HCT116 (cell line): ENCODE measurements at places on chromosomes 5 and 9. TPM values are rescaled to one million over a fixed set of nuclear protein-coding genes. Genes with fewer than 3 reads are reported as not detected.

Gene PLGRKT
- 23.8 TPM for total RNA-seq

Gene CCNJL
- total RNA-seq, result 2.9 TPM

Gene AK1
- 61.1 TPM for total RNA-seq

Gene TCERG1
- total RNA-seq, result 83.5 TPM

Gene LHX3
- total RNA-seq, result not detected

Gene ARRDC3
- total RNA-seq, result 41.5 TPM

Gene RPP25L
- 51.1 TPM for total RNA-seq

Gene ZNF879
- not detected for total RNA-seq

Gene NEK6
- 40.8 TPM for total RNA-seq

Gene TAF1L
- total RNA-seq, result not detected

Gene CD74
- total RNA-seq, result 8.9 TPM

Gene MOCS2
- total RNA-seq, result 34.0 TPM

DNA sequence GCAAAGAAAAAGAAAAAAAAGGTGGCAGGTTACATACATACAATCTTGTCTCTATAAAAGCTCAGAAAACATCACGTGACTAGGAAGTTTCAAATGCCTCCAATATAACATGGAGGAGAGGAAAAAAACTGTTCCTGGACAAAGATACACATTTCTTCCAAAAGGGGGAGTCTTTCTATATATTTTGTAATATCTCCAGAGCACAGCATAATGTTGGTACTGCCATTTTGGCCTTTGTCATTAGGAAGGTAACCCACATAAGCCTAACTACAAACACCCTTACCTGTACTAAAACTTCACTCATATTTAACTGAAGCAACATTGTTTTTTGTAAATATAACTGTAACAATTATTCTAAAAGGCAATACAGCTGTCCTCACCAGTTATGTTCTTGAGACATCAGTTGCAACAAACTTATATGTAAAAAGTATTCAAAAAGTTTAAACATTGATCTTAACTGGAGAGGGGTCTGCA lies 1.2 kb upstream of the BTF3 start:
- H3K4me1 ChIP-seq, result peaks cover 10% of the 10 kb centered on the region
- DNase-seq, result peak; percentile 79
- H3K36me3 ChIP-seq, result peaks cover 10% of the 10 kb centered on the region; the same call in 1 of the 2 replicates
- H3K4me3 ChIP-seq, result peak overlapping the region; percentile 90

DNA sequence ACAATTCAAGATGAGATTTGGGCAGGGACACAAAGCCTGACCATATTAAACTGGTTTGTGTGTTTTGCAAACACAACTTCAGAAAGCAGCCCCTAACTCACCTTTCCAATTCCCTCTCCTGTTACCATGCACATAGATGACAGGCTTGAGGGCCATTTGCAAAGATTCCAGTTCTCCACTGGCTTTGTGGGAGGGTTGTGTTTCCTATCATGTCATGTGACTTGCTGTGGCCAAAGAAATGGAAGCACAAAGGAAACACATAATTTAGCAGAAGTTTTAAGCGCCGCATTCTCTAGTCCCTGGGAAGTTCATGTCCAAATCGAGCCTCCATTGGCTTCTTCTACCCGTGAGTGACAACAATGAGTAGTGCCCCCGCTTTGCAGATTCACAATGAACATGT lies 57.9 kb upstream of the CDH6 start:
- no peaks in the 10 kb centered on the region for H3K4me1 ChIP-seq
- H3K4me3 ChIP-seq, result no peak overlapping the region
- no peak overlapping the region for H3K27ac ChIP-seq
- DNase-seq, result no peak
- H3K27me3 ChIP-seq, result no peaks in the 10 kb centered on the region

GRCh38 chr5:82813861-82814260 lies 263.3 kb downstream of the TMEM167A start:
- H3K4me1 ChIP-seq, result no peaks in the 10 kb centered on the region; the same call in 1 of the 2 replicates
- H3K36me3 ChIP-seq, result no peaks in the 10 kb centered on the region
- no peak for DNase-seq

DNA sequence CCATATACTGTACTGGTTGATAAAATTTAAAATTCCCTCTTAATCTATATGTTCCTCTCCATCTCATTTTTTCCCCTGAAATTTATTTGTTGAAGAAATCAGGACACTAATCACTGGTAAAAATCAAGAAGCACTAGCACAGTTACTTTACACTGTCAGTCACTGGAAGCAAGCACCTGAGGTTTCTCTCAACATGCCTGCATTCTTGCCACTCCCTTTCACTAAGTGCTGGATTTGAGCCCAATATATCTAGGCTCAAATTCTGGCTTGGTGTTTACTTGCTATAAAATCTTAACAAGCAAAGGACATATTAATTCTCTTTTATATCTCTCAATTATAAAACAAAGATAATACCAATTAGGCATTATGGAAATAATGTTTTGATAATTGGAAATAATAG lies 58.6 kb downstream of the DIAPH1 start:
- H3K36me3 ChIP-seq, result peaks cover 7% of the 10 kb centered on the region
- no peak overlapping the region; the same call in 1 of the 2 replicates for H3K27ac ChIP-seq
- no peaks in the 10 kb centered on the region for H3K4me1 ChIP-seq

DNA sequence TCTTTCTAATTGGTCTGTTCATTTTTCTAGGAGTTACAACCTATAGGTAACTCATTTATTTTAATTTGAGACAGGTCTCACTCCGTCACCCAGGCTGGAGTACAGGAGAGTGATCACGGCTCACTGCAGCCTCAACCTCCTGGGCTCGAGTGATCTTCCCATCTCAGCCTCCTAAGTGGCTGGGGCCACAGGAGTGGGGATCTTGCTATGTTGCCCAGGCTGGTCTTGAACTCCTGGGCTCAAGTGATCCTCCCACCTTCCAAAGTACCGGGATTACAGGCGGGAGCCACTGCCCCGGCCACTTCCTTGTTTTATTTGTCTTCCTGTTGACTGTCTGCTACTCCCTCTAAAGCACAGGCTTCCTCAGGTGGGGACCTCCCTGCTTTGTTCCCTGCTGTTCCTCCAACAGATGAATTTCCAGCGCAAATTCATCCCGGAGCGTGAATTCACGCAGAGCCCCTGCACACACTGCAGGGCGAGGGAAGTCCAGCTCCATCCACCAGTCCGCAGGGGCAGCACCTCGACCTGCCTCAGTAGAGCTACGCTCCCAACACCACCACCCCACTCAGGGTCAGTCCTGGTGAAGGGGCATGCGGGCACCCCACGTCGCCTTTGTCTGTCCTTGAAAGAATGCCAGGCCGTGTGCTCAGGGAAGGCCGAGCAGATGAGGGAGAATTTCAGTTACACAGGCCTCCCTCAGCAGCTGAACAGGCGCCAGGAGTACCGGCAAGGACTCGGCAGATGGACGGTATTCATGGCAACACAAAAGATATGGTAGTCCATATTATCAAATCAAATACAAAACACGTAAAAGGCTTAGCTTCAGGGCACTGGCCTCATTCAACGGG lies 6.3 kb downstream of the QSOX2 start:
- H3K4me1 ChIP-seq, result peaks cover 7% of the 10 kb centered on the region
- DNase-seq, result no peak
- no peaks in the 10 kb centered on the region for H3K27me3 ChIP-seq
- H3K36me3 ChIP-seq, result 0 out of 2 replicates have a peak, but pooled peaks cover 2% of the 10 kb centered on the region
- H3K4me3 ChIP-seq, result no peak overlapping the region

GRCh38 chr5:425714-426113 lies 17.3 kb upstream of the EXOC3 start:
- no peaks in the 10 kb centered on the region; the same call in 1 of the 2 replicates for H3K4me1 ChIP-seq
- H3K27me3 ChIP-seq, result no peaks in the 10 kb centered on the region
- no peak for DNase-seq
- H3K27ac ChIP-seq, result no peak overlapping the region

DNA sequence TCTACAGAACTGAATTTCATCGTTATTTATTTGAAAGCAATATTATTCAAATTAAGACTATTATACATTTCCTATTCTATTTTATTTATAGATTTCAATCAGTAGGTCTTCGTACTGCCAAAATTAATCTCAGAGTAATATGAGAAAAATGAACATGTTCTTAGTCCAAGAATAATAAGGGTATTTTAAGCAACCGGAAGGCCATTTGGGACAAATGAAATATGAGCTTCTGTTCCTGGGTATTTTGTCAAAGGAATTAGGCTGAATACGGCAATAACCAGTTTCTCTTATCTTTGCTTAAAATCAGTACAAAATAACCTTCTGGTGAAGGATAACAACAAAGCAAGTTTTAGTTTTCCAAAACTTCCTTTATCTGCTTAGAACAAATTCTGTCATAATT lies 410.3 kb upstream of the PRR16 start:
- DNase-seq, result no peak
- no peak overlapping the region for H3K4me3 ChIP-seq
- no peaks in the 10 kb centered on the region for H3K27me3 ChIP-seq
- no peaks in the 10 kb centered on the region for H3K4me1 ChIP-seq

DNA sequence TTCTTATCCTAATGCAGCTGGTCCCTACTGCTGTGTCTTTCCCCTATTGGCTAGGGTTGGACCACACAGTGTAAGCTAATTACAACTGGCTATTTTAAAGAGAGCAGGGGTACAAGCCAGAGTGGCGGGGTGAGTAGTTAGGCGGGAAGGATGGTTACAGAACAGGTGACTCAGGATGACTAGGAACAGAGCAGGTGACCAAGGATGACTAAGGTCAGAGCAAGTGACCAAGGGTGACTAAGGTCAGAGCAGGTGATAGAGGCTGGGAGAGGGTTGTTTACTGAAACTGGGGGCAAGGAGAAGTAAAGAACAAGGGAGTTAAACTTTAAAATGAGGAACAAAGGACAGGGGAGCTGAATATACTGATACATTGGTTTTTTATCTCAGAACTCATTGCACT lies 125.4 kb downstream of the PTTG1 start:
- no peak overlapping the region for H3K27ac ChIP-seq
- DNase-seq, result no peak
- H3K27me3 ChIP-seq, result peaks cover 14% of the 10 kb centered on the region
- H3K4me1 ChIP-seq, result no peaks in the 10 kb centered on the region
- H3K4me3 ChIP-seq, result no peak overlapping the region
- no peaks in the 10 kb centered on the region for H3K36me3 ChIP-seq

- no peak for DNase-seq
- H3K4me1 ChIP-seq, result no peaks in the 10 kb centered on the region
- no peak overlapping the region for H3K4me3 ChIP-seq
- no peaks in the 10 kb centered on the region for H3K36me3 ChIP-seq
- H3K27me3 ChIP-seq, result 0 out of 2 replicates have a peak, but pooled peaks cover 9% of the 10 kb centered on the region
These were observed 53.4 kb upstream of the KCNN2 start for GRCh38 chr5:114308508-114308907.

DNA sequence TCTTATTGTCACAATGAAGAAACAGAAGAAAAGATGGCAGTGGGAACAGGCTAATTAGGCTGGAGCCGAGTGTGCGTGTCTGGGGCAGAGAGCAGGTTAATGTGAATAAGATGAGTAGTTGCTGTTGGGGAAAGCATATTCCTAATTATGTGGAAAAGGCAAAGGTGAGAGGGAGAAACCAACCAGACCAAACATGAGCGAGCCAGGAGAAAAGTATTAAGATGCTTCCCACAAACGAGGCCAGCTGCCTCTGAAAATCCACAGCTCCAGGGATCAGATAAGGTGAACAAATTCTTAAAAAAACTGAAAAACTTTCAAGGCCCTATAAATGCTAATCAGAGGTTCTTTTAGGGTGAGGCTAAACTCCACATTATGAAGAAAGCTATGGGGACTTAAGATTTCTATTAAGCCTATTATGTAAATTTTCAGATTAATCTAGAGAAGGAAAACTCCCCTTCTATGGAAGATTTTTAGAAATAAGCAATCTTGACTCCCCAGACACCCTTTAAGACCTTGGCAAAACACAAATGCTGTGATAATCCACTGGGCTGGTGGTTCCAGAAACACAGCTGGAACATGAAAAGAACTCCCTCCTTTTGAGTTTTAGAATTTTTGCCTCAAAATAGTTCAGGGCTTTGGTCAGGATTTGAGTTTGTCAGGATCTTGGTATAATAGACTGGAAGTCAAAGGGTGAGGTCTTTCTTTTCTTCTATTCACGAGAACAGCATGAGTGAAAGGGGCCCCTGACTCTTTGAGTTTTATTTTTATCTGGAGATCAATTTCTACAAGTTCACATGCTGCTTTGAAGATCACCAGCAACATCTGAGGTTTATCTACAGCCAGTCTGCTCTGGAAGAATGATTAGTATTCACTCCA lies 238.1 kb downstream of the SPOCK1 start:
- H3K27ac ChIP-seq, result no peak overlapping the region
- no peak overlapping the region for H3K4me3 ChIP-seq
- no peaks in the 10 kb centered on the region for H3K36me3 ChIP-seq
- DNase-seq, result no peak

GRCh38 chr9:75803130-75803529 lies 87.3 kb upstream of the PCSK5 start:
- no peaks in the 10 kb centered on the region for H3K36me3 ChIP-seq
- H3K27ac ChIP-seq, result no peak overlapping the region
- no peak for DNase-seq
- no peaks in the 10 kb centered on the region for H3K4me1 ChIP-seq
- H3K4me3 ChIP-seq, result no peak overlapping the region
- no peaks in the 10 kb centered on the region; the same call in 1 of the 2 replicates for H3K27me3 ChIP-seq

GRCh38 chr5:150648294-150649107 lies 8.0 kb downstream of the SYNPO start:
- H3K27ac ChIP-seq, result no peak overlapping the region
- peaks cover 17% of the 10 kb centered on the region for H3K4me1 ChIP-seq
- H3K27me3 ChIP-seq, result no peaks in the 10 kb centered on the region
- no peak overlapping the region for H3K4me3 ChIP-seq
- DNase-seq, result no peak

- H3K27me3 ChIP-seq, result no peaks in the 10 kb centered on the region
These were observed 44.8 kb downstream of the ROR2 start for GRCh38 chr9:91905237-91905650.

DNA sequence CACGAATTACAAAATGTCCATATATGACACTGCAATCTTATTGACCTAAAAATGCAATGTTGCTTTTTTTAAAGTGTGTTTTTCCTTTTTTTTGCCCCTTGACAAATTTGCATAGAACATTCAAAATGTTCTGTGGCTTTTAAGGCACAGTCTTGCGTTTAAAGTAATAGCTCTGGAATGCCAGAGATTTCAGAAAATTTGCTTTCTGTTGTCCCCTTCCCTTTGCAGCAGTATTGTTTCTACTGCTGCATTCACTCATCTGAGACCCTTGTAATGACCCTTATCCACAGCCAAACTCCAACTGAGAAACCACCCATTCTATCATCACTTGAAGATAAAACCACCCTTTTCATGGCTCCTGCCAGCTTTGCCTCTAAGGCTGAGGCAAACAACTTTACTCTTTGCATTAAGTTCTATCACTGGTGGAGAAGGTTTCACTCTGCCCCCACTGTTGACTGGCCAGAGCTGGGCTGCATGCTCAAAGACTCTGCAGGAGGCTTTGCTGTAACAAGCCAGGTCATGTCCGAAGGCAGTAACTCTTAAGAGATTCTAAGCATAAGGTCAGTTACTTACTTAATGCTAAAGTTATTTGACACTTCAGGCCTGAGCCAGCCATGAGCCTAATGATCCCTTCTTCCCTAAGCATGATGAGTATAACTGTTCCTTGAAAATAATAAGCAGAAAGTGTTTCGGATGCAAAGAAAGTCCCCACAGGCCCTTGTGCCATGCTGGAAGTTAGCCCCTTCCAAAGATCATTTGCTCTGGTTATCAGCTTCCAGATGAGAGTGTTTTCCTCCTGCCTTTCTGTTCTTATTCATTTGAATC lies 101.9 kb downstream of the CD180 start:
- no peaks in the 10 kb centered on the region for H3K36me3 ChIP-seq
- H3K4me3 ChIP-seq, result no peak overlapping the region
- DNase-seq, result no peak
- no peak overlapping the region for H3K27ac ChIP-seq

GRCh38 chr5:84830265-84830664 lies 445.6 kb upstream of the EDIL3 start:
- H3K4me1 ChIP-seq, result no peaks in the 10 kb centered on the region
- H3K4me3 ChIP-seq, result no peak overlapping the region
- no peak overlapping the region for H3K27ac ChIP-seq
- no peaks in the 10 kb centered on the region for H3K36me3 ChIP-seq
- H3K27me3 ChIP-seq, result no peaks in the 10 kb centered on the region
